Hematopoietic multipotent progenitor cell treated with erythropoietin and hydrocortisone succinate and interleukin-3 and kit ligand, for 15 days (in vitro differentiated cells): ENCODE measurements at places on chromosomes 6 and 20.

DNA sequence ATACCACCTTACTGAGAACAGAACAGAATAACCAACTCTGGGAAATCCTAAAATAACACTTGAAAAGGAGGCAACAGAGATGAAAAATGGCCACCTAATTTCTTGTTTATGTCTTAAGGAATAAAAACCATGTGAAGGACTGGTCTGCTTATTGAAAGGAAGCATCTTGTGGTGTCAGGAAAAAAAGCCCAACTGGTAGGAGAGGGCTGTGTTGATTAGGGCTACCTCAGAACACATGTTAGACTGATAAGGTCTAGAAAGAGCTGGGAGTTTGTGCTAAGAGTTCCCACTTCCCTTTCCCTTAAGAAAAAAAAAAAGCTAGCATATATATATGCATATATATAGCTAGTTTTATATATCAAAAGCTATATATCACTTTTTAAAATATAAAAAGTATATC is 425.3 kb upstream of the BTBD3 start:
- DNase-seq, result no peak

DNA sequence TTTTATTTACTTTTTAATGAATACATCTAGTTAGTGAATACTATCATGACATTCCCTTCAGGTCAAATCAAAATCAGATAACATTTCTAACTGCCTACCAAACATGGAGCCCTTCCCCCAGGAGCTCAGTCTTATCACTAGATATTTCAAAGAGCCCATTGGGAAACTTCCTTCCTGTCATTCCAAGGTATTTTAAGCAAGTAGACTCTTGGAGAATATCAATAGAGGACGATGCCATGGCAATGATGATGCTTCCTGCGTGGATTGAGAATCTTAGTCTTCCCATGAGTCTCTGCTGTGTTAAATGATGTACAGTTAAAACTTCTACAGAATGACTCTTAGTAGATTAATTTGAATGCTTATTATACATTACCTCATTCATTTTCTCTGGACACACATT is 384.9 kb downstream of the CENPW start:
- DNase-seq, result no peak

DNA sequence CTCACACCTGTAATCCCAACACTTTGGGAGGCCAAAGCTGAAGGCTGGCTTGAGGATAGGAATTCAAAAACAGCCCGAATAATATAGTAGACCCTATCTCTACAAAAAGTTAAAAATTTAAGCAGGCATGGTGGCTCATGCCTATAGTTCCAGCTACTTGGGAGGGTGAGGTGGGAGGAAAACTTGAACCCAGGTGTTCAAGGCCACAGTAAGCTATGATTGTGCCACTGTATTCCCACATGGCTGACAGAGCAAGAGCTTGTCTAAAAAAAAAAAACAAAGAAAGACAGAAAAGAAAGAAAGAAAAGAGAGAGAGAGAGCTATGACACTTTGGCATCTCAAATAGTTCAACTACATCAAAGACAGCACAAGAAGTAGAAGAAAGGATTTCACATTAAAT is 33.2 kb downstream of the DCDC2 start:
- no peak for DNase-seq

DNA sequence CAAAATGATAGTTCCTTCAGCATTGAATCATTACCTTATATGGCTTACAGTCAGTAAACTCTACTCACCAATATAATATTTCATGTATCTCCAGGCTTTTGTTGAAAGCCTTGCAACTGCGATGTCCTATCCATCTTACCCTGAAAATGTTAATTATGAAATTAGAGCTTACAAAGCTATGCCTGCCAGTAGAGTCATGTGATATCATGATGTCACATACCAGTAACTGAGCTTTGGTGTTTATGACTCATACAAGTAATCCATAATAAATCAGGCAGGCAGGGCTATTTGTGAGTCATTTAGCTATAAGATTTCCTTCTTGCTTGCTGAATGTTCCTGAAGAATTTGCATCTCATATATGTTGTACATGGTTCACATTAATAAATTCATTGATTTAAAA is 44.9 kb upstream of the FAM83B start:
- no peak for DNase-seq

DNA sequence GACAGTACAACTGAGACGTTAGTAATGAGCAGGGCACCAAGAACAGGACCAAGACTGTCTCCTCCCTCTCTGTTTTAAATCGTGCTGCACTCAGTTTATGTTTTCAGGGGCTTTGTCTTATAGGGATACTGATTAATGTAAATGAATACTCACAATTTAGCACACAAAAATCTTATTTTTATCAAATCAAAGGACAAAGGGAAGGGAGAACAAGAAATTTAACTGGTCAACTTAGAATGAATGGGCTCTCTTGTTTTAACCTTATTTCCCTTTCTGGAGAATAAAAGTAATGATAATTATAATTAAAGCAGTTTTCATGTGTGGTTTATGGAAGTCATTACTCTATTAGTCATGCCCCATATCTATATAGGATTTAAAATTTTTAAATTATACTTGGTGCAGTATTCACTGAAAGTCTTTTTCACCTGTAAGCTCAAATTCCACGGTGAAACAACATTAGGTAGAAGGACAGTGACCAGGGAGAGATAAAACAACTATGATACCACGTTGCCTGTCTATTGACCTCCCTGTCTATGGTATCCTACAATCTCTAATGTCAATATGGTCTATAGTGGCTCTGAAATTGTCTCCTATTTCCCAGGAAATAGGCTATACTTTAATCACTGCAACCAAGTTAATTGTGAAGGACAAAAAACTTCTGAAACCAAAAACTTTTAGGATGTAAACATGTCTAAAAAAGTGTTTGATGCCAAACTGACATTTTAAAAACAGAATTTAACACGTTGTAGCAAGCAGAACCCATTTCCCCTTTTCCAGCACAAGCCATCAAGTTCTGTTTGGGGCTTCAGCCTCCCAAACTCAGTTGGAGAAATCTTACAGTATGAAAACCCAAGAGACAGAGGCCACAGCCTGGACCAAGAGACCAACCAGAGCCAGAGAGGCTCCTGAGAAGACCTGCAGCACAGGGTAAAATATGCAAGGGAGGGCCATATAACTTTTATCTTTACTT is 15.0 kb downstream of the ELOVL5 start:
- no peak for DNase-seq
